Thoracic aorta (tissue), 2 donors: ENCODE measurements at places on chromosomes 16 and 17. TPM values are rescaled to one million over a fixed set of nuclear protein-coding genes. Genes with fewer than 3 reads are reported as not detected.

The HSPB9 gene
- total RNA-seq = not detected

The HEATR3 gene
- 30.8 TPM for total RNA-seq

The KRTAP2-3 gene
- total RNA-seq = not detected

The ZNF287 gene
- 2.6 TPM for total RNA-seq

The TPPP3 gene
- 12.6 TPM for total RNA-seq

The HCRT gene
- total RNA-seq = not detected

- no peaks in the 10 kb centered on the region for H3K36me3 ChIP-seq
- no peaks in the 10 kb centered on the region for H3K27me3 ChIP-seq
These were observed 125.4 kb upstream of the CHMP6 start for GRCh38 chr17:80866050-80866793.

DNA sequence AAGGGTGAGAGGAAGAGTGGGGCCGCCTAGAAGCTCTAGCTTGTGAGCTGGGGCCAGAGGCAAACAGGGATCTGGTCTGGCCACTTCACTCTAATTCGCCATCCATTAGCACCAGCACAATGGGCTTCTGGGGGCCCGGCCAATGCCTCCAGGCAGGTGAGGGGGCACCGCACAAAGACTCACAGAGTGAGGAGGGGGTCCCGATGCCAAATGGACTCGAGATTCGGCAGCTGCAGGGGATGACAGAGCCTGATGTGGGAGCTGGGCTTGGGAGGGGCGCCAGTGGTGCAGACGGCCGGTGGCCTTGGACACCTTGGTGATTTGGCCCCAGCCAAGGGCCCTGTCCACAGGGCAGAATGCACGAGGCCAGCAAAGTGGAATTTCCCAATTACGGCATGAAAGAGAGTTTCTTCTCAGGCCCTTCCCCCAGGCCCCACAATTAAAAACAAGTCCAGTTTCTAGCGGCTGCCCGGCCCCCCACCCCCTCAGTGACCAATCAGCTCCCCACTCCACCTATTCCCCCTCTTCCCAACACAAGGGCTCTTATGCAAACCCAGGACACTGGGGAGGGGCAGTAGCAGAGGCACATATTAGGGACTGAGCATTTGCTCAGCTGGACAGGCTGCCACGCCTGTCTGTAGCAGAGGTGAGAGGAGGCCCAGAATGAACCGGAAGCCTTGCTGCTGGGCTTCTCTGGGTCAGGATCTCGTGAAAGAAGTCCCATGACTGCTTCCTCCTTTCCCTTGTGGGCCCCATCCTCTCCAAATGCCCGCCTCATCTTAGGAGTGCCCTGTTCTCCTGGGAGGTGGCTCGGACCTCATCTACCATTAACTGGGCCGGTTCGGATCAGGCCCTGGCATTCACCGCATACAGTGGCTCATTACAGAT lies 39.4 kb upstream of the MTSS2 start:
- no peak overlapping the region for H3K4me3 ChIP-seq
- H3K36me3 ChIP-seq = no peaks in the 10 kb centered on the region
- DNase-seq = no peak

DNA sequence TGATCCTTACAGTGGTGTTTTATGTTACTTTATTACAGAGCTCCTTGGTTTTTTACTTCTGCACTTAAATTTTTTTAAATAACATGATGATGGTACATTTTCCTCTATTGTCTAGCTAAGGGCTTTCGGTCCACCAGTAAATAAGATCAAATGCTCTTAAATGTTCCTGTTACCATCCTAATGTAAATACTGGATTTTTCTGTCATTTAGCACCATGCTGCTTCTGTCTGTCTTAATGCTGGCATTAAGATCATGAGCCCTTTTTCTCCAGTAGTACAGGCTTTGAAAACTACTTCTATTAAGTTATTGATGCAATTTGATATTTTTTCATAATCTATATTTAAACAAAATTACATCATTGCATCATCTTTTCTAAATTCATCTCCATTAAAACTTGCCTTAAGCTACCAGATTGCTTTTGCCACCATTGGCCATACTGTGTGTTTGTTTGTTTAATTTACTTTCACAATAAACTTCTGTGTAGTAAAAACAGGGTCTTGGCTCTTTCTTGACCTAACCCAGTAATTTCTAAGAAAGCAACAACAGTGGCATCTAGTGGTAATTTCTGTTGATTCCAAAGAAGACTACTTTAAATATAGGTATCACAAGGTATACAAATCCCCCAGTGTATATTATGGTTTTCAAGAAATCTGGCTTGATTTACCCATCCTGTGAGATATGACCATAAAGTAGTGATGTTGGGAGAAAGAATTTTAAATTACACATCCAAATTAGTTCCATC lies 9.0 kb upstream of the PHAF1 start:
- no peak overlapping the region for H3K4me3 ChIP-seq
- H3K27me3 ChIP-seq = no peaks in the 10 kb centered on the region
- no peak for DNase-seq
- H3K27ac ChIP-seq = no peak overlapping the region
- no peaks in the 10 kb centered on the region for H3K36me3 ChIP-seq

GRCh38 chr16:46745617-46746016 lies 2.5 kb downstream of the MYLK3 start:
- no peaks in the 10 kb centered on the region for H3K27me3 ChIP-seq
- no peak for DNase-seq
- H3K36me3 ChIP-seq = no peaks in the 10 kb centered on the region
- no peak overlapping the region for H3K27ac ChIP-seq
- no peaks in the 10 kb centered on the region for H3K4me1 ChIP-seq

- no peak for DNase-seq
- H3K4me3 ChIP-seq = no peak overlapping the region
- no peaks in the 10 kb centered on the region for H3K36me3 ChIP-seq
- H3K4me1 ChIP-seq = peaks cover 35% of the 10 kb centered on the region
- H3K27me3 ChIP-seq = no peaks in the 10 kb centered on the region
These were observed 220.2 kb downstream of the MRTFB start for GRCh38 chr16:14291286-14291685.

DNA sequence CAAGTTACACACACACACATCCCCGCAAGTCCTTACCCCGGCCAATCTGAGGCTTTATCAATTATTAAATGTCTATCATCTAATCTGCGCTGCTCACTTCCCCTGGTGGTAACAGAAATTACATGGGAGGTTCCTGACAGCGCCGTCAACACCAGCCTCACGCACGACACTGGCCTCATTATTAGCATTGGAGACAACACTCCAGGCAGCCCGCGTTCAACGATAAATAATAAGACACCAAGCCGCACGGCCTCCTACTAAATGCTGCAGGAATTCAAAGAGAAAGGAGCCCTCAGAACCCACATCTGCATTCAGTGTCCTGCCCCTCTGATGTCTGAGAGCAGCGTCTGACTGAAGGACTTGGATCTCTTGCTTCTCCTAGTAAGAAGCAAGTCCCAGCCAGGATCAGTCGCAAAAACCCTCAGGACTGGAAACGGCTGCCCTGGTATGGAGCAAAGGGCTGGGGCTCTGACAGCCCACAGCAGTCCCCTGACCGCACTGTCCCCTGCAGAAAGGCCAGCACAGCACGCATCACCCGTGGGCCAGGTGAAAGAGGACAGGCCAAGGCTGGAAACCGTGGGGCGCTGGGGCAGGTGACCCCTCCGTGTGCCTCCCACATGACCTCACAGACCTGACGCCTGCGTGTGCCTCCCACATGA lies 7.6 kb upstream of the RPH3AL start:
- H3K36me3 ChIP-seq = no peaks in the 10 kb centered on the region
- H3K27me3 ChIP-seq = no peaks in the 10 kb centered on the region
- H3K4me1 ChIP-seq = peaks cover 12% of the 10 kb centered on the region
- no peak overlapping the region for H3K27ac ChIP-seq

GRCh38 chr17:40323391-40324381 lies 14.7 kb downstream of the RARA start:
- DNase-seq = peak; percentile 89
- H3K4me1 ChIP-seq = peaks cover 99% of the 10 kb centered on the region
- H3K4me3 ChIP-seq = peak overlapping the region; percentile 99
- peak overlapping the region; percentile 84 for H3K27ac ChIP-seq
- no peaks in the 10 kb centered on the region for H3K27me3 ChIP-seq

- no peak overlapping the region for H3K4me3 ChIP-seq
- H3K27me3 ChIP-seq = no peaks in the 10 kb centered on the region
These were observed 60.9 kb upstream of the FAM20A start for GRCh38 chr17:68662037-68662432.

DNA sequence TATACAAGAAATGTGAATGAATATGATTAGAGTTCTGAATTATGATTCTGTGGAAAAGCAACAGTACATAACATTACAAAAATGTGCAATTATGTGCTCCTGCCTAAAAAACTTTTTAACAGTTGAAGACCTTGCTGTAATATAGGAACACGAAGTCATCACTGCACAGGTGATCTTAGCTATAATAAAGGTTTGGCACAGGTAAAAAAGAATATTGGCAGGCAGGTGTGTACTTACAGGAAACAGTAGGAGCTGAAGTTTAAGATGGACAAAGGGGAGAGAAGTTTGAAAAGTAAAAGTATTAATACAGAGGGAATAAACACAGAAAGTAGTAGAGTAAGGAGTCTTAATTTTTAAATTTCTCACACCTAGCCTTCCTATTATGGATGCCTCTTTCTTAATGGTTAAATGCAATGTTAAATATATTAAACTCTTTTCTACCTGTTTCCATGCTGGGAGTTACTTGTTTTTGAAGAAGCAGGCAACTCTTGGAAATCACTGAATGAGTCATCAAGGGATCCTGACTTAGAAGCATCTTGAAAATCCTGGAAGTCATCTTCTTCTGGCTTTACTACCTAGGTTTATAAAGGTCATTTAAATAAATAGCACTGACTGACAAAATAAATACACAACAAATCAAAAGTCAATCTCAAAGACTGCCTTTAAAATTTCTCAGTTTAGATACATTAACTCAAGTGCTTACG lies 40.7 kb downstream of the SYNRG start:
- no peaks in the 10 kb centered on the region for H3K4me1 ChIP-seq
- H3K36me3 ChIP-seq = peaks cover 32% of the 10 kb centered on the region
- H3K4me3 ChIP-seq = no peak overlapping the region
- DNase-seq = no peak
